ENCODE measurements at places on chromosomes 5 and 9.

DNA sequence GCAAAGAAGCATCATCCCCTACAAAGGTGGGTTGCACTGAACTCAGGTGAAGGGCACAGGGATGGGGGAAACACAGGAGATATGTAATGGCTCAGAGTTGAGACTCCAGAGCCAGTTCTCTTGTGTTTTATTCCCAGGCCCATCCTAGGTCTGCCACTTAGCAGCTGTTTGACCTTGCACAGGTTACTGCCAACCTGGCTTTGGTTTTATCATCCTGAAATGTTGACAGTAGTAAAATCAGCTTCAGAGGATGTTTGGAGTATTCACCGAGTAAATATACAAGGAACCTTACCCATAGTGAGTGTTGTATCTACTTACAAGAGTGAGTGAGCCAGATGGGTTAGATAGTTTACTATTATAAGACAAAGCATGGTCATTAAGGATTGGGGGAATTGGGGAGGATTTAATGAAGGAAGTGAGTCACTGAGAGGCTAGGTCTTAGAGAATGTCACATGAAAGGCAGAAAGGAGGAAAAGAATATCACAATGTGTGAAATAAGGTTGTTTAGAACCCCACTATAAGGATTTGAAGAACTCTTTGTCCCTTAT, 141.3 kb downstream of the MAN2A1 start:
- peak; percentile 85 for DNase-seq

DNA sequence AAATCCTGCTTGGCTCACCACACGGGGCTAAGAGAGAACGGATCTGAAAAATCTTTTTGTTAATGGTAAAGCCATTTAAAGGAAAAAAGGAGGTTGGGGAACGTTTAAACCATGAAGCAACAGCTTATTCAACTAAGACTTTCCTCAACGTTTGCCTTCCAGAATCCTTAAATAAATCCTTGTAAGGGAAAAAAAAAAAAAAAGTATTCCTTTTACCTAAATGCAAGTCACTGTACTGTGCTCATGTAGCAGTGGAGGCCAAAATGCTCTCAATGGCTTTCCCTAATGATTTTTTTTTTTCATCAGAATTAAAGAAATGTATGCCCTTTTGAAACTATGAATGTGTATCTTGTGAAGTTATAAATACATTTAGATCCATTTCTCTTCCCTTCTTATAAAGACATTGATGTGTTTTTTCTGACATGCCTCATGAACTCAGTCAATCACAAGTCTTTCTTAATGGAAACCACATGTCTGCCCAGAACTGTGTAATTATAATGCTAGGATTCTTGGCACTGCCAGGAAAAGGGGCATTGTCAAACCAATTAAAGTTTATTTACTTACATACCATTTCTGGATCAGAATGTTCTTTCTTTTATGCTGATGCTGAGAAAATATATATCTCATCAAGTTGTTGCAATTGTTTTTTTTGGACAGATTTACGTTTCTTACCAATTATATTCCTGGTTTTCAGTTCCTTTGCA, 107.5 kb downstream of the EBF1 start:
- no peak for DNase-seq

GRCh38 chr9:134026581-134026980, 1.3 kb downstream of the BRD3OS start:
- DNase-seq: no peak

GRCh38 chr9:93096131-93096802, at the start of gene CARD19:
Gene CARD19 (plus strand): TSS chr9:93096217. CDS start chr9:93096346, 129 bp downstream.
- peak; percentile 54 for DNase-seq

DNA sequence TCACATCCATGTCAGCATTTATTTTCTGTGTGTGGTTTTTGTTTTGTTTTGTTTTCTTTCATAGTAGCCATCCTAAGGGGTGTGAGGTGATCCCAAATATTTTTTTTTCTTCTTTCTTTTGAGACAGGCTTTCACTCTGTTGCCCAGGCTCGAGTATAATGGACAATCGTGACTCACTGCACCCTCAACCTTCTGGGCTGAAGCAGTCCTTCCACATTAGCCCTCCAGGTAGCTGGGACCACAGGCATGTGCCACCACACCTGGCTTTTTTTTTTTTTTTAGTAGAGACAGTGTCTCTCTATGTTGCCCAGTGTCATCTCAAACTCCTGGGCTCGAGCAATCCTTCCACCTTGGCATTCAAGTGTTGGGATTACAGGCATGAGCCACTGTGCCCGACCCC, 59.1 kb downstream of the CDC42SE2 start:
- no peak for DNase-seq

DNA sequence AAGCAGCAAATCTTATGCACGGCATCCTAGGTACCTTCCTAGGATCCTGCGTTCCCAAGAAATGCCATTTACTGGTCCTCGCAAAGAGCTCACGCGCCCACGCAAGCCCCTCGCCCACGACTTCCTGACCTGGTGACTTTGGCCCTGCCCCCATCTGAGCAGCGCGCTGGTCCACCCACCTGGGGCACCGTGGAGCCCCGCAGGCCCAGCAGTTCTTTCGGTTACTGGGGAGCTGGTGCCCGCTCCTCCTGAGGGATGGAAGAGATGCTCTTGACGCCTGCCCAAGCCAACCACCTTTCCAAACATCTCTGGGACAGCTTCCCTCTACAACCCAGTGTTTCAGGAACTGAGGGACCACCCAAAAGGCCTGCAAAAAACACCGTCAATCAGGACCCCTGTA, 16.7 kb downstream of the EQTN start:
- no peak for DNase-seq

- peak; percentile 99 for DNase-seq
Observed at GRCh38 chr5:140295414-140295813, 7.5 kb downstream of the PFDN1 start.

- DNase-seq: peak; percentile 37
Observed at GRCh38 chr5:141617128-141617527, 1.7 kb downstream of the DIAPH1 start.

- DNase-seq: no peak
Observed at GRCh38 chr9:75664597-75664996, 225.9 kb upstream of the PCSK5 start.

GRCh38 chr5:50763351-50763750, 96.9 kb downstream of the PARP8 start:
- no peak for DNase-seq

DNA sequence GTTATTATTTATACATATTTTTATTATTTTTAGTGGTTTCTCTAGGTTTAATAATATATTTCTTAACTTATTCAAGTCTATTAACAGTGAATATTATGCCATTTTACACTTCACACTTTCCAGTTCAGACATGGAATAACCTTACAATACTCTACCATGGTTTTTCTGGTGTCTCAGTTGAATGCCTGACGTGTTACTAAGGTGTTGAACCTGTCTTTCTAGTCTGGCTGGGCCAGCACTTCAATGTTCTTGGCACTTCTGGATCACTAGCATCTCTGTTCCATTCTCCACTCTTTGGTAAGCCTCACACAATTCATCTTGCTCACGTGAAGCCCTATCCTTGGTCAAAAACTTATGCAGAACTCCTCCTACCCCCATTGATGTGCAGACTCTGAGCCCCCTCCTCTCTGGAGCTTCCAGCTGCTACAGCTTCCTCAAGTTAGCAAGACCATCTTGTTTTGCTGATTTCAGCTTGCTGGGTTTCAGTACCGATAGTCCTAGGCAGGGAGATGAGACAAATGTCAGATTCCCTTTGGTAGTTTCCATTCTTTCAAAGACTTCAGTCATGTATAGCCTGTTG, 243.1 kb downstream of the FBXO4 start:
- DNase-seq: no peak

GRCh38 chr9:122164286-122164685, 4.6 kb downstream of the MORN5 start:
- no peak for DNase-seq

GRCh38 chr9:124663046-124663961, 107.8 kb downstream of the NR6A1 start:
- DNase-seq: no peak

DNA sequence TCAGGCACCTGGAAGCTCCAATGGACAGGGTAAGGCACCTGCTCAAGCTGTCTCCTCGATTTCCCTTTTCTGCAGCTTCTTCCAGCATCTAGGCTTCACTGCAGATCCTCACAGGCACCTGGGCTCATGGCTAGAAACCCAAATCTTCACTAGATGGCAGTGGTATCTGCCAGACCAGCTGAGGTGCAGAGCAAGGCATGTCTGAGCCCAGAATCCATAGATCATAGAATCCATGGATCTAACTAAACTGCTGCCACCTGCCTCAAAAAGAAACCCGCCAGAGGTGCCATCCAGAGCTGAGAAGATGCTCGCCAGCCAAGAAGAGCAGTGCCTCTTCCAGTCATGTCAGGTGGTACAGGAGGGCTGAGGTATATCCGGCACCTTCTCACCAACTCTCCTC, 6.9 kb downstream of the SHC3 start:
- no peak for DNase-seq

GRCh38 chr9:81032831-81033230, 656.5 kb downstream of the TLE1 start:
- peak; percentile 57 for DNase-seq

GRCh38 chr9:114177423-114178064, 22.2 kb downstream of the COL27A1 start:
- DNase-seq: peak; percentile 86

- DNase-seq: no peak
Observed at GRCh38 chr9:2464624-2465023, 157.0 kb upstream of the VLDLR start.

- DNase-seq: no peak
Observed at GRCh38 chr5:139709582-139710318, 61.6 kb downstream of the CXXC5 start.

DNA sequence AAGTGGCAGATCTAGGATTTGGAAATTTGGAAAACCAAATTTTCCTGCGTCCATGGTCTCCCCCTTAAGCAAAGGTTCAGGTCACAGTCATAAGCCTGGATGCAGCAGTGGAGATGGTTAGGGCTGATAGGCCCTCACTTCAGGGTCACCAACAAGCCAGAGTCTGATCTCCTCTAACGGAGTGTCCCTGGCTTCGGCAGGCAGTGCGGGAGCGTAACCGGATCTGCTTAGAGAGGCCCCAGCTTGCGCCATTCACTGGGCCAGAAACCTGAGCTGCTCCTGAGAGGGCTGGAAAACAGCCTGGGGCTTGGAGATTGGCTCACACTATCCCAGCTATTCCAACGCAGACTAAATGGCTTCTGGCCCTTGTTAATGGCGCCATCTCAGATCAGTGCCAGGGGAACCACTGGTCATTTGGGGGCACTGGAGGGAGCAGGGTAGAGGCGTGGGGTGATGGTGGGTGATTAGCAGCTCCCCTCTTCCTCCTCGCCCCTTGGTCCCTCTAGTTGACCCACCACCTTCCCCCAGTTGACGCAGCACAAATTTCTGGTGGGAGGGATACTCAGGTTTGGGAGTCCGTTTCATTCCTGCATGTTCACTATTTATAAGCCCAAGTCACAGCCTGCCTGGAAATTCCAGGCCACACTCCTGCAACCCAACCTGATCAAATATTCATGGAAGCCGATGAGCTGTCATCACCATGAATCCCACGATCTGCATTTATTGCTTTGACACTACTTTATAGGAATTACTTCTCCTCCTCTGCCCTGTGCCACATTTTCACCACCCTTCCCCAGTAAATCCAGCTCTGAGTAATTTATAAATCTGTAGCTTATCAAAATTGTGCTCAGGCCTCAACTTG, 134.6 kb upstream of the CPEB4 start:
- DNase-seq: no peak

- DNase-seq: no peak
Observed at GRCh38 chr9:3492214-3492613, 33.6 kb downstream of the RFX3 start.

DNA sequence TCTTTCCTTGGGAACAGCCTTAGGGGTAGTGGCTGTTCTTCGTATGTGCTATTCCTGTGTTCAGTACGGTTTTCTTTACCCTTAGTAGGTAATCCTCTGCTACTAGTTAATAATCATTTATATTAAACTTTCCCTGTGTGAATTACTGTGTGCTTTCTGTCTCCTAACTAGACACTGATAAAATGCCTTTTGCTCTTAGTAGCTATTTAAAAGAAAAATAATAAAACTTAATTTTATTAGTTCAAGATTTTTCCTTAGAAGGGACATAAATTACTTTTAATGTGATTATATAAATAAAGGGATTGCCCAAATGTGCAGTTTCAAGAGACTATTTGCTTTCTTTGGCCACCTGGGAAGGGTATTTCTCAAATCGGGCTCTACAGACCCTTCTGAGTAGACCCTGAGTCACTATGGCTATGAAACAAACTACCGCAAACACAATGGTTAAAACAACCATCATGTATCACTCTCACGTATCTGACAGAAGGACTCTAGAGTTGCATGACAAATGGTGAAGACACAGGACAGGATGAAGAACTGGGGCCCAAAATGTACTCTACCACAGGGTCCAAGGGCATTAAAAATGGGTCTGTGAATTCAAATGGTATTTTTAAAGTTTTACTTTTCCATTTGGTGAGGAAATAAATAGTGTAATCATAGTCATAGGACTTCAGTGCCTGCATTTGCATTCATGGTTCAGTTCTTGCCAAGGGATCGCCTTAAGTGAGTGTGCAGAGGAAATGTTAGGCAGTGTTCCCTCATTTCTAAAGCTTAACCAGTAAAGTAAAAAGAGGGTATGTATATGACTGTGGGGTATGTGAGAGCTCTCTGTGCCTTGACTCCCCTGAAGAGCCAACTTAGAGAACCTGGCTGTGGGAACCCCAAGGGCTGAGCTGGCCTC, 97.0 kb downstream of the TSSK1B start:
- no peak for DNase-seq

- DNase-seq: no peak
Observed at GRCh38 chr5:138610918-138611677, 35.9 kb upstream of the HSPA9 start.

DNA sequence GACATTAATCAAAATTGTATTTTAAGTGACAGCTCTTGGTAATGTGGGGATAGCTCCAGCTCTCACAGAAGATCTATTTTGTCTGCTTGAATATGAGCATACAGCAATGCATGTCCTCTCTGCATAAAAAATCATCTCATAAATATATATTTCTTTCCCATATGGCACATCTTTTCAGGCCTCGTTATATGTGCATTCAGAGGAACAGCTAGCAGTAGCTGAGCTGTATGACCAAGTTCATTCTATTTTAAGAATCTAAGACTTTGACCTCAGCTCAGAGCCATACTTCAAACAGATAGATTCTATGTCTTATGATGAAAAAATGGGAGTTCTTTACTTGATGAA, 487.2 kb downstream of the ARHGEF28 start:
- no peak for DNase-seq

DNA sequence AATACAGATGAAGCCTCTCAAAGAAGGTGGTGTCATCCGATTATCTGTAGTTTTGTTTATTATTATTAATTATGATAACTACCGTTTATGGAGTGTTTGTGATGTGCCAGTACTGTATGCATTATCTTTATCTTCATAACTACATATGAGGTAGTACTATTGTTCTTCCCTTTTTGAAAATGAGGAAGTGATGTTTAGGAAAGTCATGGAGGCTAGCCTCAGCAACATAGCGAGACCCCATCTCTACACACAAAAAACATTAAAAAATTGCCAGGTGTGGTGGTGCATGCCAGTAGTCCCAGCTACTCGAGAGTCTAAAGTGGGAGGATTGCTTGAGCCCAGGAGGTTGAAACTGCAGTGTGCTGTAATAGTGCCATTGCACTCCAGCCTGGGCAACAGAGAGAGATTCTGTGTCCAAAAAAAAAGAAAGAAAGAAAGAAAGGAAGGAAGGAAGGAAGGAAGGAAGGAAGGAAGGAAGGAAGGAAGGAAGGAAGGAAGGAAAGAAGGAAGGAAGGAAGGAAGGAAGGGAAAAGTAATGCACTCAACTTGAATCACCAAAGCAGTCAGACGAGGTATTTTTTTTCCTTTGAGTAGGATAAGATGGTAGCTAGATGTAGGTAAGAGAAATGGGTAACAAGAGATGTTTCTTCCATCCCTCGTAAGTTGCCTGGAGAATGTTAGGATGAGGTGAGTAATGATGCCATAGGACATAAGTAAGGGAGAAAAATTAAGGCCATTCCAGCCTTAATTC, 47.8 kb downstream of the PAM start:
- DNase-seq: no peak
